Thoracic aorta (tissue), 2 donors: ENCODE measurements at places on chromosomes 5 and 9.

GRCh38 chr5:41736641-41737040 is 133.6 kb downstream of the OXCT1 start:
- no peak for DNase-seq

- DNase-seq, result no peak
Measured at GRCh38 chr9:123999661-124000060, 11.9 kb upstream of the LHX2 start.

DNA sequence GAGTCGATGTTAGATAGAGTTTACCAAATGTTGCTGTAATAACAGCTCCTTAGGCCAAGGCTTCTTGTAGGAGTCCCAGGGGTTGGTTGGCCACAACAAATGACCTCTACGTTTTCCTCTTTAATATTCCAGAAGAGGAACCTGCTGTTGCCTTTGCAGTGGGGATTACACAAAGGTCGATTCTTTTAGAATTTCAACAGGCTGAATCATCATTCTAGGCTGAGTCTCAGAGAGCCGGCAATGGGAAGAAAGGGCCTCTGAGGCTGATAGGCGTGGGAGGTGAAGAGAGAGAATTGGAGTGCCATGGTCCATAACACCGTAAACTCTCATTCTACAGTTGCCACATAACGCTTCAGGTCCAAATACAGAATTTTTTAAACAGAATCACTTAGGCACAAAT is 405.9 kb upstream of the DAP start:
- no peak for DNase-seq

DNA sequence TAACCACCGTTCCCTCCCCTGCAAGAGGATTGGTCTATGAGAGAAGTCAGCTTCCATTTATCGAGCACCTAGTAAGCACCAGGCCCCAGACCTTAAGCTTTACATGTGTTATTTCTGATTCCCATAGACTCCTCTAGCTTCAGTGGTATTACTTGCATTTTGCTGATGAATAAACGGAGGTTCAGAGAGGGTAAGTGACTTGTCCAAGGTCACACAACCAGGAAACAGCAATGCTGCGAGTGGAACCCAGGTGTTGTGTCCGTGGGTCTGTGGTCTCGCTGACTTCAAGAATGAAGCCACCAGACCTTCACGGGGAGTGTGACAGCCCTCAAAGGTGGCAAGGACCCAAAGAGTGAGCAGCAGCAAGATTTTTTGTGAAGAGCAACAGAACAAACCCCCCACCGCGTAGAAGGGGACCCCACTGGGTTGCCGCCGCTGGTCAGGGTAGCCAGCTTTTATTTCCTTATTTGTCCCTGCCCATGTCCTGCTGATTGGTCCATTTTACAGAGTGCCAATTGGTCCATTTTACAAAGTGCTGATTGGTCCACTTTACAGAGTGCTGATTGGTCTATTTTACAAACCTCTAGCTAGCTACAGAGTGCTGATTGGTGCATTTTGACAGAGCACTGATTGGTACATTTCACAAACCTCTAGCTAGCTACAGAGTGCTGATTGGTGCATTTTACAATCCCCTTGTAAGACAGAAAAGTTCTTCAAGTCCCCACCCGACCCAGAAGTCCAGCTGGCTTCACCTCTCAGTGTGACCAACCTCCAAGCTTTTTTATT is 29.1 kb upstream of the KCNIP1 start:
- no peak for DNase-seq

DNA sequence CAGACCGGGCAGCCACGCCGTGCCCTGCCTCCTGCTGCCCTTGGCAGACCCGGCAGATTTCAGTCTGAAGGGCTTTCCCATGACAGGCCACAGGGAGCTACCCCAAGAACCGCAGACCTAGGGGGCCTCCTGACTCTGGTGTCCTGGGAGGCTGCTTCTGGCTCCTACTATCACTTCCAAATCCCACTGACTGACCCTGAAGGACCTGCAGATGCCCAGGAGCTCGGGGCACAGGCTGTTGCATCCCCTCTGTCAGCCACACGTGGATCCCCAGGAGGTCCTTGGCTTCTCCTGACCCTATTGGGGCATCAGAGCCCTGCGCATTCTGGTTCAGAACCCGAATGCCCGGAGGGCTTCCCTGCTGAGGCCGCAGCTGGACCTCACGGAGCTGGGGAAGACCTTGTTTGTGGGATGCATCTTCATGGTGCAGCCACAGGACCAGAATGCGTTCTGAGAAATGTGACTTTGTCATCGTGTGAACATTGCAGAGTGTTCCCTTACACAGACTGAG is 81.3 kb upstream of the IRX4 start:
- DNase-seq, result no peak

- DNase-seq, result no peak
Measured at GRCh38 chr9:69885931-69886330, 65.3 kb downstream of the CFAP95 start.

GRCh38 chr5:100493996-100494395 is 41.2 kb upstream of the FAM174A start:
- DNase-seq, result no peak

GRCh38 chr5:88813244-88813643 is 69.7 kb downstream of the MEF2C start:
- no peak for DNase-seq

- DNase-seq, result no peak
Measured at GRCh38 chr5:105816961-105817360, 1853.8 kb downstream of the EFNA5 start.

GRCh38 chr5:9437741-9438240 is 108.1 kb downstream of the SEMA5A start:
- no peak for DNase-seq

DNA sequence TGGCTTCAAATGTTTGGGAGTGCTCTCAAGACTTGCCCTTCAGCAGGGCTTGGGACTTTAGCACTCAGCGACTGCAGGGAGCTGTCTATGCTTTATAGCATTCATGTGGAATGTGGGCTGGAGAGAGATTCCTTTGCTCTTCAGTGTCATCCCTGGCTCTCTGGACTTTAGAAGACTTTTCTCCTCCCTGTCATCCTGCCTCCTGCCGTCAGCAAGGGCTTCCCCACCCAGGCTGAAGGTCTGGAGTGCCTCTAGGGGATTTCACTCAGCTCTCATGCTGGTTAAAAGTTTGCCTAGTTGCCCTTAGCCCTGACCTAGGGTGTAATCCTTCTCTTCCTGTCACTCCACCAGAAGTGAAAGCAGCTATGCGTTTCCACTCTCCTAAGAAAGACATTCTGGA is 210.9 kb downstream of the FRMD3 start:
- no peak for DNase-seq

GRCh38 chr9:127867356-127868277 is 9.9 kb downstream of the AK1 start:
- DNase-seq, result no peak

- DNase-seq, result no peak
Measured at GRCh38 chr5:95110118-95110517, 174.8 kb downstream of the MCTP1 start.

DNA sequence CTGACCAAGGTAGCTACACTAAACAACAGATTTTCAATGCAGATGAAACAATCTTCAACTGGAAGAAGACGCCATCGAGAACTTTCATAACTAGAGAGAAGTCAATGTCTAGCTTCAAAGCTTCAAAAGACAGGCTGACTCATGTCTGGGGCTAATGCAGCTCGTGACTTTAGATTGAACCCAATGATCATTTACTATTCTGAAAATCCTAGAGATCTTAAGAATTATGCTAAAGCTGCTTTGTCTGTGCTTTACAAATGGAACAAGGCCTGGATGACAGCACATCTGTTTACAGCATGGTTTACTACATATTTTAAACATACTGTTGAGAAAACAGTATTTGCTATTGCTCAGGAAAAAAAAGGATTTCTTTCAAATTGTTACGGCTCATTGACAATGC is 54.9 kb downstream of the RICTOR start:
- no peak for DNase-seq

GRCh38 chr9:75140261-75140660 is 51.9 kb downstream of the OSTF1 start:
- no peak for DNase-seq

- DNase-seq, result no peak
Measured at GRCh38 chr5:9622971-9623421, 7.2 kb downstream of the TAS2R1 start.

- DNase-seq, result no peak
Measured at GRCh38 chr9:134307674-134308638, 18.3 kb upstream of the RXRA start.

- DNase-seq, result no peak
Measured at GRCh38 chr5:90545511-90545910, 13.1 kb upstream of the ADGRV1 start.
